ENCODE measurements at places on chromosomes 1 and 21. TPM values are rescaled to one million over a fixed set of nuclear protein-coding genes. Genes with fewer than 3 reads are reported as not detected.

Gene FAM229A
- polyA plus RNA-seq: 12.3 TPM

Gene CYYR1
- 4.9 TPM for polyA plus RNA-seq

Gene EYA3
- polyA plus RNA-seq: 19.2 TPM

Gene ATP1A4
- 0.21 TPM for polyA plus RNA-seq

Gene INTS11
- polyA plus RNA-seq: 75.8 TPM

Gene RGS1
- polyA plus RNA-seq: 0.12 TPM

Gene HES2
- polyA plus RNA-seq: 0.09 TPM

DNA sequence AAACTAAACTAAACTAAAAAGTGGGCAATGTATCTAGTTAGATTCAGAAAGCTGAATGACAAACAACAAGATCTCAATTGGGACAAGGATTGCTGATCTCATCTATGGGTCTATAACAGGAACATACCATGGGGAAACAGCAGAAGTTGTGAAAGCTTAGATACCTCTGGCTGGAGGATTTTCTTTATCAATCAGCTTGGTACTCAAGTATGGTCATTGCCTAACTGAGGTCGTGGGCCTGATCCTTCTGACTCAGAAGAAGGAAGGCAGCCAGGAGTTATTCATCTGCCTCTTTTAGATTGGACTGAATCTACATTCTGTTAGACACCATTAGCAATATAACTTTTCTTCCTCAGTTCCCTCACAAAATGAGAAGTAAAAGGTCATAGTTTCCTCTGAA lies 39.7 kb downstream of the DNTTIP2 start:
- DNase-seq: no peak

- DNase-seq: no peak
These were observed 123.7 kb downstream of the UBE2U start for GRCh38 chr1:64327119-64327518.

DNA sequence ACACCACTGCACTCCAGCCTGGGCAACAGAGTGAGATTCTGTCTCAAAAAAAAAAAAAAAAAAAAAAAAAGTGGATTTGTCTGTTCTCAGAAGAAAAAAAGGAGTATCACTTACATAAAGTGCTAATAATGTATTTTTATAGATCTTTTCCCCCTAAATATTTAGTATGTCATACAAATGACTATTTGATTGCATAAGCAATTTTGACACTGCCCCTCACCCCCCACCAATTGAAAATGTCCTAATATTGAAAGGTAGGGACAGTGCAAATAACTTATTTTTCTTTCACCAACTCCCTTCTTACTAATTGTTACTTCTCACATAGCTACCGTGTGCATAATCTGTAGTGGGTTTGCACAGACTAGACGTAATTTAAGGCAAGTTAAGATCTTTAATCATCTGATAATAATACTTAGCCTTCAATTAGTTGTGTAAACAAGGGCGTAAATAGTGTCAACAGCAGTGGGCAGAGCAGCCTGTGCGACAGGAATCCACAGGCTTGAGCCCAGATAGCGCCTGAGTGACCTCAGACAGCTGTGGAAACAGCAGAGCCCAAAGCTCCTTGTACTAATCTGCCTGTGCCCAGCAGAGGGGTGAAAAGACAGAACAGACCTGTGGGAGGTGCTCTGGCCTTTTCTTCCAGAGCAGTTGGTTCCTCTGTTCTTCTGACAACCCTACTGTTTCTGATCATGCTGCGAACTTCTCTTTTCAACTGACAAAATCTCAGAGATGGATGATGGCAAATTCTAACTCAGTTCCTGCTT lies 4.5 kb upstream of the IER5 start:
- peak; percentile 77 for DNase-seq

DNA sequence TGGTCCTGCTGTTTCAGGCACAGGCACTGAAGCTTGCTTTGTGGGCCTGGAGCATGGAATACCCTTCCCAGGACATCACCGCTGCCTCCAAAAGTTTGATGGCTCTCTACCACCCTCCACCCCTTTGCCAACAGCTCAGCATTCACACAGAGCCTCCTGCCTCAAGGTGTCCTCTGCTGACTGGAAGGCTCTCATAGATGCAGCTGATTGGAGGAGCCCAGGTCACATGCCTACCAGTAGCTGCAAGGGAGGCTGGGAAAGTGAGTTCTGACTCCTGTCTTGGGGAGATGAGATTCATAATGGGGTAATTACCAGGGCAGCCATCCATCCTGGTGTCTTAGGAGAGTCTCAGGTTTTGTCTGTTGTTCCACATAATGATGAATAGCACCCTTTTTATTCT lies 124.8 kb upstream of the GRIK3 start:
- DNase-seq: no peak

DNA sequence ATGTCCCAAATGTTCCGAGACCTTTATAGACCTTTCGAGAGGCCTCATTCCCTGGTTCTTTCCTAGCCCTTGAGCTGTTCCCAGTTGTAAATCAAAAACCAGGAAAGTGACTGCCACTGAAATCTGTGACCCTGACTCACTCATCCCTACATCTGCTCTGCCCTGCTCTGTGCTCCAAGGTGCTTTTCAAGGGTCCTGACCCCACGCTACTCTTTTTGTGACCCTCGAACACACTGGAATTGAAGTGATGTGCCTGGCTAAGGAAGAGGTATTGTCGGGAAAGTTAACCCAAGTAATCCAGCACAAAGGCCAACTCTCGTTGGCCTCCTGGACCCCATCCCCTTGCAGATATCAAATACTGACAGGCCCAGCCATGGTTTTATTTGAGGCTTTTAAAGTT lies 244.4 kb downstream of the HHAT start:
- DNase-seq: no peak

DNA sequence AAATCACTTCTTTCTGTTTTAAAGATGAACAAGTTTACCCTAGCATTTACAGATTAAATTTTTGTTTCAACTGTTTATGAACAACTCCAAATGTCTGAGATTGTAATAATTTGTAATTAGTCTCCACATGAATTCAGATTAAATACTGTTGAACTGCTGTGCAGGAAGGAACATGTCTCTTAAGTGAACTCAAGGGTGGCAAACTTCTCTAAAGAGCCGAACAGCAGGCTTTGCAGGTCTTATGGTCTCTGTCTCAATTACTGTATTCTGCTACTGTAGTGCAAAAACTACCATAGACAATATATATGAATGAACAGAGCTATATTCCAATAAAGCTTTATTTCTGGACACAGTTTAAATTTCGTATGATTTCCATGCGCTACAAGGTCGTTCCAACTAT lies 6.6 kb downstream of the RSBN1 start:
- no peak for DNase-seq

DNA sequence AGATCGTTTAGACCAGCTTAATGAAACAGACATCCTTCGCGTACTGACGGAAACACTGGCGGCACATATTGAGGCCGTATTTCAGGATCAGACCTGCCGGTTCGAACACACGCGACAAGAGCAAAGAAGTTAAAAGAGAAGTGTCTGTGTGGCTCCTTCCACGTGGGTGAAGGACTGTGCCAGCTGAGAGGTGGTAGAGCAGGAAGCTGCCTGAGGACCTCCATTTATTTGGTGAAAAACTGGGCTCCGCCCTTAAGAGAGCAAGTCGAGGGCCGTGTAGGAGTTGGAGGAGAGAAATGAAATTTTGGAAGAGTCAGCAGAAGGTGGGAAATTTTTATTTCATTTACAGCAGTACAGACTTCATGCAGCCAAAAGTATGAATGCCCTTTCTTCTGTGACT lies 38.8 kb upstream of the ADORA3 start:
- no peak for DNase-seq

GRCh38 chr1:150887018-150887417 lies at the start of gene CTXND2:
TSS of gene CTXND2 (plus strand) at chr1:150887136. CDS start at chr1:150912315, 25,179 bp downstream.
- DNase-seq: peak; percentile 8

DNA sequence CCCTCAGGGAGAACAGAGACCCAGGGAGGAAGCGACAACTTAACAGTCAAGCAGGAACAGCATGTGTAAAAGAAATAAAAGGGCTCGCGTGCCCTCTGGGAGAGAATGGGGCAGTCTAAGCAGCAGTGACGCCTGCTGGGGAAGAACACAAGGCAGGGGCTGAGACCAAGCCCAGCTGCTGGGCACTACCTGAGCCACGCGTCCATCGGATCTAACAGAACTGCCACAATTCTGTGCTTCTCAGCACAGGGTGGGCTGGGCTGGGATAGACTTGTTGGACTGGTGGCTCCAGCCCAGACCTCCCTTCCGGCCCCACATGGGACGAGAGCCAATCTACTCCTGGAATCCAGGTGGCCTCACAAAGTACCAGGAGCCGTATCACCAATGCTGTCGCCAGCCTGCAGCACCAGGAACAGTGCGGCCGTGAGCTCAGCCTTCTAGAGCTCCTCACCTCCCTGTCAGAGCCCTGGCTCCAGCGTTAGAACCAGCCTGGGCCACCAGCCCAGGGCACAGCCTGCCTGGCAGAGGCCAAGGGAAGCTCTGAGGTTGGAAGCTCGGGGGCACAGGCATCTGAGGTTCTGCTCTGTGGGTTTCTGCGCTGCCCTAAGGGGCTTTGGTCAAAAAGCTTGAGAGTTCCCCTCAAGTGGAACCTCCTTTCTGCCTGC lies 7.4 kb downstream of the LRRC47 start:
- DNase-seq: no peak

DNA sequence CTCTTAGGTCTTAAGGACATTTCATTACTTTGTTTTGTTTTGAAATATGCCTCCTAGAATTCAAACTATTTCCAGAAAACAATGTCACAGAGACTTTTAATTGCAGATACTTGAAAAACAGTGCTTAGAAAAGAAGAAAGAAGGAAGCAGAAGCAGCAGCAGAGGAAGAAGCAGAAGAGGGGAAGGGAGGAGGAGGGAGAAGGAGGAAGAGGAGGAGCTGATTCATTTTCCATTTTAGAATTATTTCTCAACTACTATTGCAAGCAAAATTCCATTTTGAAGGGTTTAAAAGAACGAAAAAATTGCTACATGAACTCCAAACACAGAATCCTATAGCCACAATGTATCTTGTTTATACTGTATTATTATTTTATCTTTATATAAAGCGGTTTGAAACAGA lies 13.9 kb downstream of the RC3H1 start:
- DNase-seq: no peak

Measured in cardiac muscle cell (in vitro differentiated cells and primary cell).